ENCODE measurements at places on chromosomes 4 and X.

GRCh38 chr4:139554893-139555704 is 920 bp downstream of the SETD7 start:
- peak; percentile 68 for DNase-seq

DNA sequence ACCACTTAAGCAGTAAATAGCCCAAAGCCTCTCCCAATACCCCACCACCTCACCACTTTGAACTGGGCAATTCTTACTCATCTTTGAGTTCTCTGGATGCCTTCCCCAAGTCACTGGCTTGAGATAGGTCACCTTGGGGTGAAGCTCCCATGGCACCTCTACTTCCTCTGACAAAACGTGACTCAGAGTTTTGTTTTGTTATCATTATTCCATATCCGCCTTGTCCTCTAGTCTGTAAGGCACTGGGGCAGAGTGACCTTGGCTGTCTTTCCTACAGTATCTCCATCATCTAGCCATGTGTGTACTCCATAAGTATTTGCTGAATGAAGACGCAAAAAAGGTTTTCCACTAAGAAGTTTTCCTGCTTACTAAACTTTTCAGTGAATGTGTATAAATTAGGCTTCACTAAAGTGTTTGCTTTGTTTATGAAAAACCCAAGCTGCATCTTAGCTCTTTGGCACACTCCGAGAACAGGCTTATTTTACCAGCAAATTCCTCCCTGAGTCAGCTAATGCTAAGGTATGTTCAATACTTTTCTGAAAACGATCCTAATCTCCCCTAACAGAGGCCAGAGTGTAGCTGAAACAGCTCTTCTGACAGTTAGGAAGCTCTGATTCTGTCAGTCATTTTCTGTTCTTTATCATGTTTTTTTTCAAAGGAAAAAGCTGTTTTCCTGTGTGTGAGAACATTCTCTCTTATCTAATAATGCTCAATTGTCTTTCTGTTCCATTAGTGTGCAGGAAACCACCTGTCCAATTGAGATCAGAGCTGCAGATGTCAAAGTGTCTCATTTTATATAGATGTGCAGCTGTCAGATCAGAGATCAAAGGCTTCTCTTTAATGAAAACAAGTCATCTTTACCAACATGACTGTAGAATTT is 30.2 kb upstream of the TSPAN5 start:
- no peak for DNase-seq

DNA sequence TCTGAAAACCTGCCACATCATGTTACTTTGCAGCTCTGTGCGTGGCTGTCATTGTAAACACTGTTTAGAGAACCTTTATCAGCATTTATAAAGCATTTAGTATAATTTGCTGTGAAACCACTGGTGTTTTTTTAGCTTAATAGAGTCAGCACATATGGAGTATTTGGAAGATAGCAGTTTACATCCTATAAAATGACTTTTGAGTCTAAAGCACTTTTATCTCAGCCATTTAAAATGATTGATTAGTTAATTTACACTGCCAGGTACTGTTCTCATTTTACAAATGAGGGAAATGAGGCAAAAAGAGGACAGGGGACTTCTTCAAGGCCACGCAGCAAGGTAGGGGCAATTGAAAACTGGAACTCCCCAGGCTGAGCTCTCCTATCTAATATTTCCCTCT is 181.7 kb downstream of the FRMPD4 start:
- no peak for DNase-seq

- DNase-seq, result no peak
These were observed 23.0 kb upstream of the PGM2 start for GRCh38 chr4:37803348-37803973.

GRCh38 chrX:155767051-155767875 is 113.9 kb upstream of the VAMP7 start:
- no peak for DNase-seq

DNA sequence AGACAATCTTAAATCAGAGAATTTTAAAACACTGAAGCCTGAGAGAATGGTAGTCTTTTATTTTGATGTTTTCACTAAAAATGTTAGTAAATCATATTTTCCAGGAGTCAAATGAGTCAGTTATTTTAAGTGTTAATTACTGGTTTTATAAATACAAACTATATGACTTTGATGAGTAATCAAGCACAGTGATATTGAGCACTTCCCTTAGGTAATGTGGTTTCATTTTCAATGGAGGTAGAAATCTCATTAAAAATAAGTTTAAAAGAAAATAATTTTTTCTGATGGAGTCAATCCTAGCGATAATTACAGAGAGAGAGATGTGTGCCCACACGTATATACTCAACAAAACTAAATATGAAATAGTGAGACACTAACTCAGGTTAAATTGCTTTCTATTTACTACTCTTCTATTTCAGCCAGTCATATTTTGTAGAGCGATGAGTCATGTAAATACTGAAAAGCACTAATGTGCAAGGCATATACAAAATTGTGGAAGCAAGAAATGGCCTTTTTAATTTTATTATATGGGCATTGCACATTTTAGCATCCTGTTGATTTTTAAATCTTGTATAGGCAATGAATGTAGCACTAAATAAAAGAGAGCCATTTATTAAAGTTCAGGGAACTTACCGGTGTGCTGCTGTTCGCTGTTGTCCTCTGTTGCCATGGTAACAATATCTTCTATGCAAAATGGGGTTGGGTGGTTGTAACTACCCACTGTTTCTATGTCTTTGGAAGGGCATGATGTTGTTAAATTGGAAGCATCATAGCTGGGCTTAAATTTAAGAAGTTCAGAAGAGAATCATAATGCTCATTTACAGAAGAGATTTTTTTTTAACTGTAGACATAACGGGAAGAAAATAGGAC is 513.7 kb downstream of the TLL1 start:
- DNase-seq, result no peak

DNA sequence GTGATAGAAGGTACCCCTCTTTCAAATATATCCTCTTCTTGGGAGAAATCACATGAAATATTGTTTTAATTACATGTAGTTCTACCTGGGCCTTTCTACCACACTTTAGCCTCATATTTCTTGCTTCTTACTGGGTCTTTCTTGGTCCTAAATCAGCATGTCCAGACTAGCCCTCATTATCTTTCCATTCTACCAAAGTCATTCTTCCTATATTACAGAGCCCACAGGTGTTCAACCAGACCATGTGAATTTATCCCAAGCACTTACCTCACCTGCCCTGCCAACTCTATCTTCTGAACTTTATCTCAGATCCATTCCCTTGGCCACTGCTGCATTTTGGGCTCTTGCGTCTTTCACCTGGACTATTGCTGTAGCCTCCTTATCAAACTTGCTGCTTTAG is 11.8 kb upstream of the SOWAHB start:
- no peak for DNase-seq

- DNase-seq, result no peak
These were observed 47.5 kb downstream of the TMEM164 start for GRCh38 chrX:110050386-110050785.

DNA sequence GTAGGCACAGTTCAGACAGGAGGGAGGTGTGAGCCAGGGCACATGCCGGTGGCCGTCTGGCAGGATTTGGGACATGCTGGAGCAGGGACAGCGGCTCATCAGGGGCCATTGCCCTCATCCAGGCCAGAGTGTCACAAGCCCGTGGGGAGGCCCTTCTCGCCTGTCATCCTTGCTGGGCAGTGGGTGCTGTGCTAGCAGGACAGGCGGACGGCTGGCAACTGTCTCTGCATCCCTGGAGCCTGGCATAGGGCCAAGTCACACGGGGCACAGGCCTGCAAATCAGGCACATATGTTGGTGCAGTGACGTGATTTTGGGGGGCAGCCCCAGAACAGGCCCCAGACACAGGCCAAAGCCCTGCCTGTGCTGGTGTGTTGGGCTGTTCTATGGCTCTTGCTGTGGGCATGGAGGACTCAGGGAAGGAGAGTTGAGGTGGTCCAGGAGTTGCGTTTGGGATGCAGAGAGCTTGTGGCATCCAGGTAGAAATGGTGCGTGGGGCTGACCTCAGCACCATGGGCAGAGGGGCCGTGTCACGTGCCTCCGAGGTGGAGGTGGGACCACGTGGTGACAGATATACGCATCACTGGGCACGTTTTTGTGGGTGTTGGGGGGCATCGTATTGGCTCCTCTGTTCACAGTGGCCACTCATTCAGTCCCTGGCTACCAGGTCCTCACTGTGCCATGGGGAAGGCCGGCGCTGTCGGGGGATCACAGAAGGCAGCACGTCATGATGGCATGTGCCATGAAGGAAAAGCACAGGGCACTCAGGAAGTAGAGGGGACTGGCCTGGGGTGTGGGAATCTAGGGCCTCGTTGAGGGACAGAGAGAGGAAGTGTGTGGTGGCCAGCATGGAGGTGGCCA is 14.6 kb upstream of the MSANTD1 start:
- no peak for DNase-seq

- DNase-seq, result no peak
These were observed 335.2 kb downstream of the PDGFC start for GRCh38 chr4:156636381-156636780.

DNA sequence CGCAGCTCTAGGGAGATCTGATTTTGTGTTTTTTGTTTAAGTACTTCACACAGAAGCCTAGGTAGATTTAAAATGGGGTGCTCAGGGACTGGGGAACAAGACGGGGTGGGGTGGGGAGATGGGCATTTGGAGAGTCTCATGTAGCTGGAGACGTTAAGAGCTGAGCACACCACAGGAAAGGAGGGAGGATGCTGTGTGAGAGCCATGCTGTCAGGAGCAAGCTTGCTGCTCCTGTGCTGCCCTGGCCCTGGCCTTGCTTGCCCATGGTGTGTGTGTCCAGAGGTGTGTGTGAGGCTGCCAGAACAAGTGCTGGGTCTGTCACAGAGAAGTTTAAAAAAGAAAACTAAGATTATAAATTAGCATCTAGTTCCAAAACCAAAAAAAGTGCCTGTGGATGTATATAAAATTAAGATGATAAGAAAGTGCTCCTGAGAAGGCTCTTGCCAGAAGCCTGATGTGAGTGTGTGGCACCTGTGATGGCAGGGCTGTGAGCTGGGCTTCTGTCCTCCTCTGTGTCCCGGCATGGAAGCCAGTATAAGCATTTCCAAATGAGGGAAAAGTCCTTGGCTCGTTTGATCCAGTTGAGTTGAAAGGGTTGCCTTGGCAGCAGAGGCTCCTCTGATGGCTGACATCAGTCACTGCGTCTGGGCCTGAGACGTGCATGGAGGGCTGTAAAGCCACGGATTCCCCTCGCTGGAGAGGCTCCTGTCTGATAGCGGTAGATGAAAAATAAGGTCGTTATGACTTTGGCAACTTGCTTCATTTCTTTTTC is 63.5 kb downstream of the NELFA start:
- DNase-seq, result no peak

DNA sequence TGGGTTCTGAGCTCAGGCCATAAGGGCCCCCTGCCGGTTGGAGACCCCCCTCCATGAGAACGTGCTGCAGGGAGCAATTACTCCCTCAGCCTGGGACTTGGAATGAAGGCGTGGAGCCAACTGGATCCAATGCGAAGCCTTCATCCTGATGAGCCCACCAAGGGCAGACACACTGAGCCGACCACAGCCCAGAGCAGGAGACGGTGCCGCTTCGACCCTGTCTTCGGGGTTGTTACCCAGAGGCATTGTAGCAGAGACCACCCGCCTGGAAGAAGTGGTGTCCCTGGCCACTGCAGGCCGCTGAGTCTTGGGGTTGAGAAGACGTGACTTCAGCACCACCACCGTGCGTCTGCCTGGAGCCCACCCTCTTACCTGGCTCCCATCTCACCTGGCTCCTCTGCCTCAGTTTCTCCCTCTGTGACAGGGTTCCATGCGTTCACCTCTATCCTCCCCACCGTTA is 7.0 kb upstream of the NKX1-1 start:
- peak; percentile 4 for DNase-seq

GRCh38 chr4:146957237-146957636 is 11.6 kb upstream of the TTC29 start:
- DNase-seq, result no peak

- DNase-seq, result no peak
These were observed 516.0 kb downstream of the CCSER1 start for GRCh38 chr4:90643156-90643555.

DNA sequence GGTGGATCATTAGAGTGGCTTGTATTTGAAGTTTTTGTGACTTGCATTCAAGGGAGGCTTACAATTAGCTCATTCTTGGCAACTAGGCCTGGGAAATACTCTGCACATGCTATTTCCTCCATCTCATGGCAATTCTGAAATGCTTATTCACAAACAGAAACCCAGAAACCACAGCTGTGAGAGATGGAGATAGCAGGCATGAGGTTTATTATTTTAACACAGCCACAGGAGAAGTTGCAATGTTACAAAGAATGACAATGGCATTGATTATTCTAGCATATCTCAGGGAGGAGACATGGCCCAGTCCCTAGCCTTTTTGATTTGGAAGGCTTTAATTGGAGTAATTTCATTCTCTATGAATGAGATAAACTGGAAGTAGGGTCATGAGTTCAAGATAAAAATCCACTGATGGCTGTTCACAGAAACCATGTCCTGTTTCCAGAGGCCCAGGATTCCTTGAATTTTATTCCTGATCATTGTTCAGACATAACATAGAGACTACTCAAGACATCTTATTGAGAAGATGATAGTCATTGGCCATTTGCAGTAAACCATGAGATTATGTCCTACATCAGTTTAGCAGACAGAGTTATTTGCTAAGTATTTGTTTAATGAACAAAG is 123.9 kb downstream of the MID1 start:
- DNase-seq, result no peak

DNA sequence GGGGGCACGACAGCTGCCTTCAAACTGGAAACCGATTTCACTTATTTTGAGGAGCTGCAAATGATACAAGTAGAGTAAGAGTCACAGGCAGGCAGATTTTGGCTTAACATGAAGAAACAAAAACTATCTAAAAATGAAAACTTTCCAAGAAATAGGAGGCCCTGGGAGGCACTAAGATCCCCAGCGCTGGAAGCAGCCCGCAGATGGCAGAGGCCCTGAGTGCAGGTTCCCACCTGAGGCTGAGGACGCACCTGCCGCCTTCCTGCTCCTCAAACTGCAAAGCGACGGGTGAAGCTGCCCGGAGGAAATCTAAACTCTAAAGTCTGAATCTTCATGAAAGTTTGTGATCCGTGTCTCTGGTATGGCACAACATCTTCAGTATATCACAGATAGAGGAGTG is 138.7 kb downstream of the AFAP1 start:
- no peak for DNase-seq

GRCh38 chrX:111854556-111855490 is 21.2 kb upstream of the TRPC5OS start:
- no peak for DNase-seq

DNA sequence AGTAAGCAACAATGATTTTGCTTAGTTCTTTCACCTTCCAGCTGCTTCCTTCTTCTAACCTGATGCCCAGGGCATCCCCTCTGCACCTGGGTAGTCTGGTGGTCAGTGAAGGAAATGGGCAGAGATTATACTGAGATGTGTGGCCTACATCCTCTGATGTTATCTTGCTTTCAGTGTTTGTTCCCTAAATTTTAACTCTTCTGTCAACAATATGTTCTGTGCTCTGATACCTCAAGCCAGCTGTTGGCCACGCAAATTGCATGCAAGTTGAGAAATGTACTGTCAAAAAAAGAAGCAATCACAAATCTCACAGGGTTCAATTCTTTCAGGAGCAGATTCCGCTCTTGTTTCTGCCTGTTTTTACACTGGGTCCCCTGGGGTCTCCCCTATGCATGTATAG is 73.8 kb downstream of the FBXW7 start:
- DNase-seq, result no peak

- DNase-seq, result no peak
These were observed 65.4 kb downstream of the ANKRD17 start for GRCh38 chr4:73193155-73193554.

- DNase-seq, result no peak
These were observed 1.1 kb upstream of the PGRMC2 start for GRCh38 chr4:128288689-128289106.

GRCh38 chr4:104457308-104457981 is 37.2 kb downstream of the CXXC4 start:
- no peak for DNase-seq

- DNase-seq, result no peak
These were observed 68.7 kb upstream of the SPRY1 start for GRCh38 chr4:123327846-123328429.

GRCh38 chr4:76607266-76607799 is 172.3 kb downstream of the SHROOM3 start:
- DNase-seq, result no peak

All from activated CD4-positive, alpha-beta T cell treated with anti-CD3 and anti-CD28 coated beads for 1 hour (primary cell).